Foreskin fibroblast (primary cell): ENCODE measurements at places on chromosomes 7 and 10.

GRCh38 chr10:113278221-113278620 lies 274.6 kb upstream of the HABP2 start:
- no peak for DNase-seq

- peak; percentile 84 for DNase-seq
Measured at GRCh38 chr10:72254813-72255568, 18.7 kb upstream of the DDIT4 start.

DNA sequence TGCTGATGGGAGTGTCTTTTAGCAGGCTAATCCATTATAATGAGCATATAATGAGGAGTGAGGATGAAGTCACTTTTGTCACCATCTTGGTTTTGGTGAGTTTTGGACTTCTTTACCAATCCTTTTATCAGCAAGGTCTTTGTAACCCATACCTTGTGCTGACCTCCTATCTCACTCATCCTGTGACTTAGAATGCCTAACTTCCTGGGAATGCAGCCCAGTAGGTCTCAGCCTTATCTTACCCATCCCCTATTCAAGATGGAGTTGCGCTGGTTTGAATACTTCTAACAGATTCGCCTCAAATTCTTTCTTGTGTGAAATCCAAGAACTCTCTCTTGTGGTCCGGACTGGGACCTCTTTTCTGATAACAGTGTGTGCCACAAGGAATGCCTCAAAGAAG lies 253.1 kb upstream of the CACNA2D1 start:
- DNase-seq, result no peak

DNA sequence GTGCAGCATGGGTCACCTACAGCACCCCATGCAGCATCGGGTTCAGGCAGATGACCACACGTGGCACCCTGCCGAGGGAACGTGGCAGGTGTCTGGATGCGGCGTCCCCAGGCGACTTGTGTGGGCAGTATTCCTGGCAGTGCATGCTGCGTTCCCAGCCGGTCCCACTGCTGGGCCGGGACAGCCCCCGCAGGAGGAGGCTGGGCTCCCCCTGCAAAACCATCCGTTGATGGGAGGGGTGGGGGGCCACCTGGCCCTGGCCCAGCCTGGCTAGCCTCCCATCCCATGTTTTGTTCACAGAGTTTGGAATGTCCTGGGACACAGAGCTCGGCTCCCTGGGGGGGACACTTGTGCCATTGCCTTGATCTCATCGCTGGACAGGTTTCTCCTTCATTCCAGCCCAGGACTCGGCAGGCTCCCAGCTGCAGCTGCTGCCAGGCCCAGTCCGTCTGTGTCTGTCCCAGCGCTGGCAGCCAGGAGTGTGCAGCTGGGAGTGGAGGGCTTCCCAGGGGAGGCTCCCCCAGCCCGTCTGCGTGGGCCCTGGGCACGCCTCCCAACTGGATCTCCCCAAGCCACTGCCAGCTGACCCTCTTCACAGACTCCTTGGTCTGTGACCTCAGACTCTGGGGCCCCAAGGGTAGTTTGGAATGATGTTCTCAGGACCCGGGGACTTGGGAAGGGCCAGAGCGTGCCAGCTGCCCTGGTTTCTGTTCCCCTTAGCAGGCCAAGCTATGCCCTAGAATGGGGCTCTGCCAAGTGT lies 32.6 kb downstream of the TMEM270 start:
- no peak for DNase-seq
